ENCODE measurements at places on chromosomes 6 and 20.

GRCh38 chr20:3635346-3635745, 27.9 kb downstream of the GFRA4 start:
- no peak for DNase-seq

GRCh38 chr20:32505723-32506473, 79.2 kb downstream of the NOL4L start:
- no peak for DNase-seq

DNA sequence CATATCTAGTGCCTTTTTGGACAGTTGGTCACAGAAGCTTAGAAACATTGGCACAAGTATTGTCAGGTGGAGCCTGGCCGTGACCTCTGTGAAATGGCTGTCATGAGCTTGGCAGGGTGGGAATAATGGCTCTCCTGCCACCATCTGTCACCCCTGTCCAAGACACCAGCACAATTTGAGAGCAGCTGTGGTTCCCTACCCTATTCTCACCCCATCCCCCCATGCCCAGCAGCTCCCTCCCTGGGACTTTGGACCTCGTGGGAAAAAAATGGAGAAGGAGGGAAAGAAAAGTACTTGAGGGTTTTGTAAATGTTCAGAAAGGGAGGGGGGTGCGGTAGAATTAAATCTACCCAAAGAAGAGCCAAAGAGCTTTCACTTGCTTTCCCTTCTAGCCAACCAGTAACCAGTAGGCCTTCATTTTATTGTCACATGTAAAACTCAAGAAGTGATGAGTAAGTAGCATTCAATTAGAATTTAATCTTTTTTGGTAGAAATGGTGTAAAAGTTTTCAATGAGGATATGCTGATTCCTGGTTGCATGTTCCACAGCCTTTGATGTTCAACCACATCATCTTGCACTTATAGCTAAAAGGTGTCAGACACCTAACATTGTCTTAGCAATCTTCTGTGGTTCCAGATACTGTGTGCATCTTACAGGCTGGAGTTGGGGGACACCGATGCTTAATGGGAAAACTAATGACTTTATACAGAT, 263.5 kb upstream of the TAB2 start:
- DNase-seq = no peak

- DNase-seq = no peak
These were observed 248.2 kb downstream of the TBX18 start for GRCh38 chr6:84516154-84516553.

DNA sequence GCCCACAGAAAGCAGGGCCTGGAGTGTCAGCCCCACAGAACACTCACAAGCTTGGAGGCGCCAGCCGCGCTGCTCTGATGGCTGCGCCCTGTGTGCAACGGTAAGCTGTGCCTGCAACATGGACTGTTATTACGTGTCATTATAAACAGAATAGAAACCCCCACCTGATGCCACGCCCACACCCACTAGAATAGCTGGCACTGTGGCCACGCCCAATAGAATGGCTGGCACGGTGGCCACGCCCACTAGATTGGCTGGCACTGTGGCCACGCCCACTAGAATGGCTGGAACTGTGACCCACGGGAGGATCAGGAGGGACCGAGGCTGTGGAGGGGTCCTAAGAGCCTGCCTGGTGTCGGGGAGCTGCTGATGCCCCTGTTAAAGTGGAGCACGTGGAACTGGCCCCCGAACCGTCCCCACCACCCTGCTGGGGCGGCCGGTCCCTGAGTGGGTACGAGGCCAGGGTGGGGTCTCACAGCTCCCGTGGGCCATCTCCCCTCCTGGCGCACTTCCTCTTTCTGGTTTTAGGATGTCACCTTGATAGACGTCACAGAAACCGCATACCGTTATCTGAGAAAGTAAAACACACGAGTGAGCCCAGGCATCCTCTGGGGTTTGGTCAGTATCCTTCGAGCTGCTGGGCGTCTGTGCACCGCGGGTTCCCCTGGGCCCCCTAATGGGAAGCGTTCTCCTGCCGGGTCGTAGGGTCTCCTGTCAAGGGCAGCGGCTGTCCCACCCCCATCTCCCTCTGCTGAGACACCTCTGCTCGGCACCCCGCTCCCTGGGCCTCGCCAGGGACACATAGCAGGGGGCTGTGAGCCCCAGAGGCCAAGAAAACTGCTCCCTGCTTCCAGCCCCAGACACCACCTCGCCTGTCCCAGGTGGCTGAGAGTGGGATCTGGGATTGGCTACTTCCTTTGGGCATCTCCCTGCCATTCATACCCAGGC, 25.4 kb downstream of the SLC17A9 start:
- DNase-seq = peak; percentile 45

- no peak for DNase-seq
These were observed 38.8 kb downstream of the ISM1 start for GRCh38 chr20:13259921-13260320.
